ENCODE measurements at places on chromosomes 16 and 17.
A peak's percentile ranks its signal among the peaks of the same experiment; 100 is the strongest.

DNA sequence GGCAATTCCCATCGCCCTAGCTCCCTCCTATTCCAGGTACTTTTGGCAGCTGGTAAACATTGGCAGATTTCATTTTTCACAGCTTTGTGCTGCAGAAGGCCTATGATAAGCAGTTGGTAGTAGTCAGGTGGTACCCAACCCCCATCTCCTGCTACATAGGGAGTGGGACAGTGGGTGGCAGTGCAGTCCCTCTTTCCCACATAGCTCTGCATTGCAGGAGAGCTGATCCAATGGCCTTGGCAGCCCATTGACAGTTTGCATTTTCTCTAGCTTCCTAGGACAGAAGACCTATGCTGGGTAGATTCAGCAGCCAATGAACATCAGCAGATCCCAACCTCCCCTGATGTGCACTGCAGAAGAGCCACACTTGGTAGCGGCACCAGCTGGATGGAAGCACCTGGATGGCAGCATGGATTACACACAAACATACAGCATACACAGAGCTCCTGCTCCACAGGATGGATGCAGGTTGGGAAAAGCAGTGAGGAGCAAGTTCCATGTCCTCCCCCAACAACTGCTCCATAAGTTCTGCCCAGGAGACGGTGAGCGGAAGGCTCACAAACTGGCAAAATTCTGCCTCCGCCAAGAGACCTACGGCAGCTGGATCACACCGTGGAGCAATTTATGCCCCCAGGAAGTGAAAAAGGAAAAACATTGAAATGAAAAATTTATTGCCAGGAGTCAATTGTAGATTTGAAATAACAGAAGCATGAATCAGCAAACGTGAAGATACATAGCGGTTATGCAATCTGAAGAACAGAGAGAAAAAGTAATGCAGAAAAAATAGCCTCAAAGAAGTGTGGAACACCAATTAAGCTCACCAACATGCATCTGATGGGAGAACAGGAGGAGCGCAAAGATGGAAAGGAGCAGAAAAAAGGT lies 95.7 kb downstream of the CACNG1 start:
- DNase-seq, result no peak

GRCh38 chr16:26041952-26042668 lies 350.4 kb downstream of the HS3ST4 start:
- DNase-seq, result no peak

DNA sequence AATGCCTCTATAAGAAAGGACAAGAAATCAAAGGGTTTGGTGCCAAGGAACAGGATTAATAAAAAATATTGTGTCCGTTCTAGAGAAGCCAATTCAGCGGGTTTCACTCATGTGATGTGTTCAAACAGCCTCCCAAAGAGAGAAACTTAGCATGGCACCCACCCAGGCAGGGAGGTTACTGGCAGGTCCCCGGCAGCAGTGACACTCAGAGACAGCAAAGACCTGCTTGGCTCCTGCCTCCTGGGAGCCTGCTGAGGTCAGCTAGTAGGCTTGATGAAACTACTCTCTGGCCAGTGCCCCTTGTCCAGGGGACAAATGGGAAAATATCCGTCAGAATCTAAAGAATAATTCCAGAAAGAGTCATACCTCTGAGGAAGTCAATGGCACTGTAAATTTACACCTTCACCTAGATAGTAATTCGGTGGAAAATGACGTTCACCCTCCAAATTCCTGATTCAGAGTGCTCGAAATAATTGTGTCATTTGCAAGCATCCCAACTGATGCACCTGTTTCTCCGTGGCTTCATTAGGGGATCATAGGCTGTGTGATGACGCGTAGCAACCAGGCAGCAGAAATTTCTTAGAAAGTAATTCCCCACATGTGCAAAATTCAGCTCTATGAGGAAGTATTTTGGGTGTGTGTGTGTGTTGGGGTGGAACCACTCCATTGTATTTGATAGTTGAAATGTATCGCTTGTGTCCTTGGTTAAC lies 481.5 kb upstream of the ZFHX3 start:
- no peak for DNase-seq

DNA sequence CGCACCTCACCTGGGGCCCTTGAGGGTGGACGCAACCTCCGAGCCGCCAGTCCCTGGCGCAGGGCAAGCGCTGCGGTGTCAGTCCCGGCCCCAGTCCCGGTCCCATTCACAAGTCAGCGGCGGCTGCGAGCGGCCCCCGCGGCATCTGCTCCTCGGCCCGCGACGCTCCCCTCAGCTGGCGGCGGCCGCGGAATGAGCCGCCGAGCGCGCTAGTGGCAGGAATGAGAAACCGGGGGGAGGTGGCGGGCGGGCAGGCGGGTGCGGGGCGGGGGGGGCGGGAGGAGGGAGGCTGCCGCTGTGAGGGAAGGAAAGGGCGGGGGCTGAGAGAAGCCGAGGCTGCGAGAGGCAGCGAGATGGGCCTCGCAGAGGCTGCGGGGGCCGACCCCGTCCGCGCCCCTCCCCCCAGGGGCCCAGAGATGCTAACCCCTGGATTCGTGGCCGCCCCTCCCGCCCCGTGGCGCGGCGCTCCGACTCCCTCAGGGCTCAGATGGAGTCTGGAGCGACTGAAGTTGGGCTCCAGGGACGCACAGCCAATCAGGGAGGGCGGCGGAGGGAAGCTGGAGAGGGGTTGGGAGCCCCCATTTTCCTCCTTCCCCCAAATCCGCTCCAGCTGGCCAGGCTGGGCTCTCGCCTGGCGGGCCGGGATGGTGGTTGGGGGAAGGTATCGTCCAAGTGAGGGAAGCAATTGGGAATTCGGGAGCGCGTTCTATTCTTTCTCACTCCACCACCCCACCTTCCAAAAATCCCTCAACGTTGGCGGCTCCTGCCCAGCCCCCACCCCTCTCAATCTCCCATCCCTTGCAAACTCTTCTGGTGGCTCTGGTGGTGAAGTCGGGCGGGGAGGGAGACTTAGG lies at the start of gene CDH11:
CDH11 (minus strand) TSS at position 194 of the 854 bp plus-strand sequence. CDS start 117,194 bp downstream, outside the sequence.
- no peak for DNase-seq

- DNase-seq, result peak; percentile 65
Observed at GRCh38 chr17:59753522-59754467, 46.3 kb downstream of the VMP1 start.

- DNase-seq, result no peak
Observed at GRCh38 chr17:17760872-17761550, 75.8 kb downstream of the SREBF1 start.

DNA sequence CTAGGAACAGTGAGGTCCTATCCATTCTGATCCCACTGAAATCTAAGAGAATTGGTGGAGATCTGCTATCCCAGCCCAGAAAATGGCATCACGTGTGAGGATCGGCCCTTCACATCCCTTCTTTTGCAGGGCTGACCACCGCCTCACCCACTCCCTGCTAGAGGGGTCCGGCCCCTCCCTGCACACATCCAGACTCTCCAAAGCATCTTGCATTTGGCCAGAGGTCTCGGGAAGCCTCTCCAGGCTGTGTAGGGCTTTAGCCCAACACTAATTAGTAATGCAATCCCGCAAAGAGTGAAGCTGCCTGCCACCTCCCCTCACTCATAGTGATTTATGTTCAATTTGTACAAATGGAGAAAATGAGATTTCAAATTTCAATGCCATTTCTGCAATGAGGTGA lies 434.4 kb upstream of the ZFHX3 start:
- DNase-seq, result no peak

GRCh38 chr16:73523209-73523608 lies 475.3 kb upstream of the ZFHX3 start:
- DNase-seq, result no peak

DNA sequence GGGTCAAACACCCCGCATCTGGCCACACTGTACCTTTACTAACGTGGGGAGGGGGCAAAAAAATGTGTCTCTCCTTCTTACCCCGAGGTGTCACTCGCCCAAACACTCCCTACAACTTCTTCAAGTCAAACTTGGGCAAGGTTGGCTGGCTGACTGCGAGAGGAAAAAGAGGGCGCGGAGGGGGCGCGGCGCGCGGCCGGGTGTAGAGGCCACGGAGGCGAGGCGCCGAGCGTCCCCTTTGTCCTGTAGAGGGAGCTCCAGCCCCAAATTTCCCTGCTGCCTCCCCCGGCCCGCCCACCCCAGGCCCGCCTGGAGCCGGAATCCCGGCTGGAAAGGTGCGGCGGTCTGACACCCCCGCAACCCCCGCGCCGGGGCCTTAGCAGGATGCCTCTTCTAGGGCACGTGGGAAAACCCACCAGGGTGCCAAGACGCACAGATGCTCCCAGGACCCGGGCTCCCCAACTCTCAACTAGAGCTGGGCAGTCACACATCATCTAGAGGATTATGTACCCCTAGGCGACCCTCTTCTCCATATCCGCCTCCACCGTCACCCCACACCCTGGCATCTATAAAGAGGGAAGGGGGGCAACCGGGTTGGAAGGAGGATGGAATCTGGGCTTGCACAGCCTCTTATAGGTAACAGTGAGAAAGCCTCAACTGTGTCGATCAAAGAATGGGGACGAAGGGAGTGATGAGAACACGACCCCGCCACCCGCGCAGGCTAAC lies 4.2 kb downstream of the IRX3 start:
- DNase-seq, result no peak

DNA sequence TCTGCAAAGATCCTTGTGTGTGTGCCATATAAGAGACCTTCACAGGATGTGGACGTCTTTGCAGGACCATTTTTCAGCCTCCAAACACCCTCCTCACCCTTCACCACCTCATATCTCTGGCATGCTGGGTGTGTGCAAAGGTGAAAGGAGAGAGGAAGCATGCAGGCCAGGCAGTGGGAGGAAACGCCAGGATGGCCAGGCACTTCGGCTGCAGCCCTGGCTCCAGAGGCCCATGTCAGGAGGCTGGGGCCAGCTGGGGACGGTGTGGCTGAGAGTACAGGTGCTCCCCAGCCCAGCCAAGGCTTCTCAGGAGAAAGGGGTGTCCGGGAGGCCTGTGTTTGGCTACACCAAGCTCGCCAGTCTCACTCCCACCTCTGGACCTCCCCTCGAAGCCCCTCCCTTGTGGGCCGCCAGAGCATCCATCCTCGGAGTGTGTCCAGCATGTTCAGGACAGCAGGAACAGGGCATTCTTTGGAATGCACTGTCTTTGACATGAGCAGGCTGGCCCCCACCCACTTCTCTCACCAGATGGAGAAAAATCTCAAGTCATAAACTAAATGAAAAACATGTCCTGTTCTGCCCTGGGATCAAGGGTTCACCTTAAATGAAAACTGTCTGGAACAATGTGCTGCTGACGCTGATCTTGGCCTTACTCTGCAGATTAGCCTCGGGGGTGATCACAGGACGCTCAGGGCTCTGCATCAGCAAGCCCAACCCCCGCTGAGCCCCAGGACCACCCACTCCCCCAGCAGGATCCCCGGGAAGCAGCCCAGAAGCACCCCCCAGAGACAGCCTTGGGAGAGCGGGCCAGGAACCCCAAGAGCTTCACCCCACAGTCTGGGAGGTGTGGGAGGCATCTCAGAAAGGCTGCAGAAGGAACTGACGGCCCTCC lies 15.9 kb downstream of the PEMT start:
- no peak for DNase-seq
